T-helper 1 cell (primary cell): ENCODE measurements at places on chromosomes 7 and 10.

DNA sequence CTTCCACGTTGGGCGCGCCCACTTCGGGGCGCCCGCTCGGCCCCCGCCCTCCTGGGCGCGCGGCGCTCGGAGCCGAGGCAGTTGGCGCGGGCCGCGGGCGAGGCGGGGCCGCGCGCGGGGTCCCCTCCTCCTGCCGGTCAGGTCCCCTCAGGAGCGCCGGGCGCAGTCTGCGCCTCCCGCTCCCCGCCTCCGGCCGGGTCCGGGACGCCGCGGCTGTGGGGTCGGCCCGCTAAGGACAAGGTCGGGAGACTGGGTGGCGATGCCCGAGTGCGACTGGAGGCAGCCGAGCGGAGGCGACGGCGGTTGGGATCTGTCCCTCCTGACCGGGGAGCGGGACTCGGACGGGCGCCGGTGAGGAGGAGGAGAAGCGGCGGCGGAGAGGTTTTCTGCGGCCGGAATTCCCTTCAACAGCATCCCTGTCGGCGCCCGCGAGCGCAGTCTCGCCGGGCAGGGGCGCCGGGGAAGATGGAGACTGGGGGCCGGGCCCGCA, at the start of gene ATRNL1:
ATRNL1 (plus strand) TSS at position 80 of the 490 bp plus-strand sequence; CDS start at position 466, 386 bp downstream.
- DNase-seq: no peak

DNA sequence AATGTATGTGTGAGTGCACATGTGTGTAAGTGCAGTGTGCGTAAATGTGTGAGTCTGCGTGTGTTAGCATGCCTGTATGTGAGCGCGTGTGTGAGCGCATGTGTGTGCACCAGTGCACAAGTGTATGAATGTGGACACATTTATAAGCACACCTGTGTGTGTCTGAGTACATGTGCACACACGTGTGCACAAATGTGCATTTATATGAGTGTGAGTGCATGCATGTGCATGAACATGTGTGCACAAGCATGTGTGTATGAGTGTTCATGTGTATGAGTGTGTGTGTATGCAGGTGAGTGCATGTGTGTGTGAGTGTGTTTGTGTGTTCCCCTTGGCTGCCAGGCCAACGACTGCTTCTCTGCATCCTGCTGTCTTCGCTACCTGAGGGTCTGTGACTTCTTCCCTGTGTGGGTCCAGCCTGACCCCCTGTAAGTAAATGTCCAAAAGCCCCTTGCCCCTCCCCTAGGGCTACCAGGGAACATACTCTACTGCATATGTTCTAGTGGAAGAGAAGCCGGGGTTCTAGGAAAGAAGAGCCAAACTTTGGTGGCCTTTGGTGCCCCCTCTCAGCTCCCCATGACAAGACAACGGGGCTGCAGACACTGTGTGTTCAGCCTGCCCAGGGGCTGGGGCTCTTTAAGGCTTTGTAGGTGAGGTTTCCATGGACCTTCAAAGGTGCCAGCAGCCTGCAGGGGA, 17.0 kb downstream of the GOLGA7B start:
- DNase-seq: no peak

- no peak for DNase-seq
These were observed 31.9 kb upstream of the SAMD8 start for GRCh38 chr10:75079436-75080083.

DNA sequence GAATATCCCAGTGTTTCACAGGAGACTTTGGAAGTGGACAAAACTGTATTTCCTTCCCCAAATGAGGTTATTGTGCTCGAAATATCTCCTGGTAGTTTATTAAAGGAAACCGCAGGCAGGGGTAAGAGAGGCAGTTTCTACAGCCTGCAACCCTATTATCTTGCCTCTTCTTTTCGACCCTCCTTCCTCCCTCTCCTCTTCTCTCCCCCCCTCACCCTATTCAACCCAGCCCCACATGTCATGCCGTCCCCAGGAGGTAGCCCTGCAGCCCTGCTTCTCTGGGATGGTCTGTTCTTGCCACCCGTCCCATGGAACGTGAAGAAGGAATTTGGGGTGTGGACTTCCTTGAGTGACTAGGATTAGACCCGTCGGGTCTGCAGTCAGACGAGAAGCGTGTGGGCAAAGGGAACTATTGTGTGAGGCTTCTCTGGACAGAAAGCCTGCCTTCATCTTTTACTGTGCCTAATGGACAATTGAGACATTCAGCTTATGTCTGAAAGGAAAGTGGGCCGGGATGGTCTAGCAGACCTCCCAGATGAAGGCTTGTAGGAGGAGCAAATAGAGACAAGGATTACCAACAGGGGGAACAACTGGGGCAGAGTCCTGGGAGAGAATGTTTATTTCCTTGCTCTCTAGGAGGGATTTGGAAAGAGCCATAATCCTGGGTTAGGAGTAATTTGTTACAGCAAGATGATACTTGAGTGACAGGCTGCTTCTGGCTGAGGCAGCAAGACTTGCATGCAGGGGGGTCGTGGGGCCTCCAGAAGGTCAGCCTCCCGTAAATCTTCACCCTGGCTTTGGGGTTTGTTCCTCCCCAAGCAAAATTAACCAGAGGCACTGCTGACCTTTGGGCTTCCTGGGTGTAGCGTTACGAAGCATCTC, 77.8 kb downstream of the TCF7L2 start:
- no peak for DNase-seq

DNA sequence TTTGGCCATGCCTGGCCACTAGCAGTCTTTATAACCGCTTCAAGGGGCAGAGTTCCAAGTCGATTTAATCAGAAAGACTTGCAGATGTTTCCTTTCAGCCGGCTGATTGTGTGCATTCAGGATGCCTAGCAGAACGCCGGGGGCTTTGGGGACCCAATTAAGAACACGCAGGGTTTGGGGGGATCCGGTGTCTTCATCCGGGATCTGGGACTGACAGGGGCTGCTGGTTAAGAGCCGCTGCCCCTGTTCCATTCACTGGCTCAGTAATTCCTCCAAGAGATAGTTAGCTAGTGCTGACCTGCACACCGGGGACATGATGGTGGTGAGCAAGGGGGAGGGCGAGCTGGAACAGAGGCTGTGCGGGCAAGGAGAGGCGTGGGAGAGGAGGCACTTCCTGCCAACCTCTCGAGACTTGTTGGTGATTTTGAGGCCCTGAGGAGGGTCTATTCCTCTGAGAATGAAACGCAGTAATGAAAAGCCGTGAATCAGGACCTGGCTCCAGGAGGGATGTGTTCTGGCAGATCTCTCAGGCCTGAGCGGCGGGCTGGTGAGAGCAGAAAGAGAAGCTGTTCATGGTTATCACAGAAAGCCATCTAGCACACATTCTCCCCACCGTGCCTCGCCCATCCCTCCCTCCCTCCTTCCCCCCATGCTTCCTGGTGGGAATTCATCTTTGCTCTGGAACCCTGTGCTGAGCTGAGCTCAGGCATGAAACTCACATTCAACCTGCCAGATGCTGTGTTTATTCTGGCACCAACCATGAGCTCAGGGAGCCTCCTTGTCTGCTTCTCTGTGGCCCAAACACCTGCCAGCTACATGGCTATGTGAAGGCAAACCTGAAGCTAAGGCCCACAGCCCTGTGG, 152.0 kb downstream of the CCDC3 start:
- DNase-seq: no peak

- DNase-seq: no peak
These were observed 17.8 kb upstream of the WDR11 start for GRCh38 chr10:120833222-120833928.

DNA sequence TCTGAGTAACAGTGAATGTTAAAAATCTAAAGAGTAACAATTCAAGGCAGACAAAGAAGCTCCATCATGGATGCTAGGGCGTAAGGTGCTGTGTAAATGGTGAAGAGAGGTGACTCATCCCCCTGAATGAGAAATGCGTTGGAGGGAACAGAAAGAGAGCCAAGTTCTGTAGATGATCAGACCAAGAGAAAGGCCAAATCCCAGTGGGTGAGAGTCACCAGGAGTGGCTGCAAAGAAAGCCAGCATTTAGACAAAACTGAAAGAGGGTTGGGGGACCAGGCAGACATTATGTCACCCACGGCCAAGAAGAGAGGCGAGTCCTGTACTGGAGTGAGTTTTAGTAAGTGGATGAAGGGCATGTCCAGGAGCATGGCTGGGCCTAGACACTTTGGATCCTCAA, 153.1 kb downstream of the TRIL start:
- DNase-seq: no peak

DNA sequence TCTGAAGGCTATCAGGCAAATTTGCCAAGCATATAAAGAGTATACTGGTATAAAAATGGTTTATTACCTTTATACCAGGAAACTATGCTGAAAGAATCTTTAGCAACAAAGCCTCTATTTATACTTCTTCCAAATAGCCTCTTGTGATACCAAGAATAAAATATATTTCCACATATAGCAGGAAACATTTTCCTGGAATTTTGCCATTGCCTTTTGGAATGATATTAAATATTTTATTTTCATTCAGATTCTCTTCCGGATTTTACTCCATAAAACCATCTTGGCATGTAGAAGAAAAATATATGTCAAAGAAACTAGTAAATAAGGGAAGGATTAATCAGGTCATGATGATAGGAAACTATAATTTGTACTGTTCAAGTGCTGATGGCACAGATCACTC, 17.7 kb downstream of the SOSTDC1 start:
- DNase-seq: no peak

- DNase-seq: no peak
These were observed 101.5 kb downstream of the GFRA1 start for GRCh38 chr10:116171505-116171904.

- no peak for DNase-seq
These were observed 4.9 kb downstream of the HKDC1 start for GRCh38 chr10:69224862-69225657.

DNA sequence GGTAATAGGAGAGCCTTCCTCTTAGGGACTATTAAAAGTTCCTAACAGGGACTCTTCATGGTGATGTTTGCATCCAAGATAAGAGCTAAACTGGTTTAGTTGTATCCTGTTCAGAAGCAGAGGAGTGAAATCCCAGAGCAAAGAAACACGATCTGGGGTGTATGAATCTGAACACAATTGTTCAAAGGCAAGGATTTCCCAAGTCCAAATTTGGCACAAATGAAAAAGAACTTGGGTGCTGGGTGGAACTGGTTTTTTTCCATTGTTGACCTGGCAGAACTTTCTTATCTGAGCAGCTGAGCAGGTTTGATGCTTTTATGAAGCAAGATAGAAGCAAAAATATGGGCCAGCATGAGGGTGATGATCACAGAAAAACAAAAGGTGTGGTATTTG, 6.0 kb downstream of the AGFG2 start:
- DNase-seq: no peak

GRCh38 chr7:91034459-91035368, 229.5 kb upstream of the FZD1 start:
- no peak for DNase-seq

GRCh38 chr7:44847509-44847919, 373 bp downstream of the H2AZ2 start:
- DNase-seq: peak; percentile 91

DNA sequence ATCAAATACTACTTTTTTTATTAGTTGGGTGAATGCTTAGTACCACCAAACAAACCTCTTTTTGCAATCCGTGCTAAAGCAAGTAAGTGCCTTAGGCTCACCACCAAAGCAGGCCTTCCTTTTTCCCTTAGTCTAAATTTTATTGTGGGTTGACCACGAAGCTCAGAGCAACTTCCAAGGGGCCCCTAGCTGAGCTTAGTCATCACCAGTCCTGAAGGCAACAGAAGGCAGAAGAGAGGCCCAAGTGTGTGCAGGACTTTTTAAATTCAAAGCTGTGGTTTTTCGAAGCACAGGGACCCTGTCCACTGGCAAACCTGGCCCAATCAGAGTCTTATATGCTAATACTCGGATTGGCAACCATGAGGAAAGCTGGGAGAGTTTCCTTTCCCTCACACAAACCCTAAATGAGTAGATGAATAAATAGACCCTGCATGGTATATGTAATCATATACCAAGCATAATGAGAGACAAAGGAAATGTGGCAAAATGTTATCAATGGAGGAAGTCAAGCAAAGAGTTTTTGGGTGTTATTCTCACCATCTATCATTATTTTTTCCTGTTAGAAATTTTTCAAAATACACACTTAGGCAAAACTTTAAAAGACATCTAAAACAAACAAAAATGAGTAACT, 453.2 kb upstream of the GALNT17 start:
- DNase-seq: no peak

GRCh38 chr10:4319870-4320367, 506.1 kb upstream of the AKR1E2 start:
- DNase-seq: no peak

DNA sequence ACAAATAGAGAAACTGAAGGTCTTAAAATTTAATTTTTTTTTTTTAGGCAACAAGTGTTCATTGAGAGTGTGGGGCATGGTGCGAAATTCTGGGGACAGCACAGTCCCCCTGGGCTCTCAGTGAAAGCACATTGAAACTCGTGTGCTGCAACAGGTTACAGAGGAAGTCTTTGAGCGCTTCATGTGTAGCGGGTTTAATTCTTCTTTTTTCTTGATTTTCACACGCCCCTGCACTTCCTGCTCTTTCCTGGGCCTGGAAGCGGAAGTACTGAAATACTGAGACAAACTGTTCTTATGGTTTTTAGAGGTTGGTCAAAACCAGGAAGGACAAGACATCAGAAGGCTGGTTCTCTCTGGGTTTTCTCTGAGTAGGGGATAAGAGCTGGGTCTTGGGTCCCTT, 203.5 kb downstream of the PTEN start:
- no peak for DNase-seq

DNA sequence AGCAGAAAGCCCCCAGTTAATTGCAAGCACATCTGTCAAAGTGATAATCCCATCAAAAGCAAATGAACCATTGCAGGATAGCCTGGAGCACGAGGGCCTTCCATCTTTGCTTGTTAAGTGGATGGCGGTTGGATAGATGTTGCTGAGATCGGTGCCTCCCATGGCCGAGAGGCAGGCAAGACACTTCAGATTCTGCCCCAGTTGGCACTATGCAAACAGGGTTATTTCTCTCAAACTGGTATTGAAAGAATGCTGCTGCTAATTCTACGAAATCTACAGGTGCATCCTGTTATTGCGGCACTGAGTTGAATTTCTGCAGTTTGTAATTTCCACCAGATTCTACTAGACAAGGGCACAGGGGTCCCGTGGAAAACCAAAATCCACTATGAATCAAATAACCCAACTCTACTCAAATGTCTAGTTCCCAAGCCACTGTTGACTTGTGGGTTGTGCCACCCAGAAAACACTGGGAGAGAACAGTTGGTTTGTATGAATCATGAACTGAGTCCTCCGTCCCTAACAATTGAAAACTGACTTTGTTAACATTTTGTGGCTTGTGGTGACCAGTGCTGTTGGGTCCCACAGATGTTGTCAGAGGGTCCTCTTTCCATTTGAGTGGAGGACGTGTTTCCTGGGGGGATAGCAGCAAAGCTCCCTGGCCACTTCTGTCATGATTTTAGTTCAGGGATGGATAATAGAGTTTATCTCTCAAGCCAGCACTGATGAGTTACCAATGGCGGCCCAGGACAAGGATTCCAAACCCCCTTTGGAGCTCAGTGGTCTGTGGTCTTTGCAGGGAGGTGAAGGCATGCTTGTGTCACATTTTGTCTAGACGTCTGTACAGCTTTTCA, 7.1 kb upstream of the IL2RA start:
- no peak for DNase-seq
